ENCODE measurements at places on chromosomes 1 and 21. TPM values are rescaled to one million over a fixed set of nuclear protein-coding genes. Genes with fewer than 3 reads are reported as not detected.

AMY1A gene
- not detected for total RNA-seq

SLC2A5 gene
- total RNA-seq, result 0.73 TPM

ITGB2 gene
- total RNA-seq, result 761 TPM

CD5L gene
- not detected for total RNA-seq

LAMC2 gene
- total RNA-seq, result not detected

SIM2 gene
- total RNA-seq, result not detected

APCS gene
- not detected for total RNA-seq

MCOLN2 gene
- 14.1 TPM for total RNA-seq

ANGPTL3 gene
- total RNA-seq, result not detected

Measured in mononuclear cell (primary cell).